ENCODE measurements at places on chromosomes 4 and X.

DNA sequence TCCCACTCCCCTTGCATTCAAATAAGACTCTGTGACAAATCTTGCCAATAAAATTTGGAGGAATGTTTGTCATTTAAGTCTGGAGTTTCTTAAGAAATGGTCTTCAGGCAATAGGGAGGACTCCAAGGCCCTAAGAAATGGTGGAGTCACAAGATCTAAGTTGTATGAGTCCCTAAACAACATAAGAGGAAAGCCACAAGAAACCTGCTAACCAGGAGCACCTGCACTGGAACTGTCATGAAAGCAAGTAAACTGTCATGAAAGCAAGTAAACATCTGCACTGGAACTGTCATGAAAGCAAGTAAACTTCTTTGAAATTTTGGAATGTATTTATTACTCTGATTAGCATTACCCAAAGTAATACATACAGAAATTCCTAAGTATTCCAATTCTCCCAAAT, 3.5 kb downstream of the CNOT6L start:
- DNase-seq = no peak

- DNase-seq = no peak
Measured at GRCh38 chr4:147864607-147865006, 132.7 kb downstream of the ARHGAP10 start.

- DNase-seq = no peak
Measured at GRCh38 chr4:142311916-142312315, 534.2 kb downstream of the INPP4B start.

- DNase-seq = no peak
Measured at GRCh38 chrX:126655061-126655460, 102.4 kb upstream of the DCAF12L1 start.

GRCh38 chr4:97144199-97144598, 999.1 kb downstream of the STPG2 start:
- DNase-seq = no peak

- no peak for DNase-seq
Measured at GRCh38 chr4:827209-828081, 1.5 kb upstream of the CPLX1 start.

DNA sequence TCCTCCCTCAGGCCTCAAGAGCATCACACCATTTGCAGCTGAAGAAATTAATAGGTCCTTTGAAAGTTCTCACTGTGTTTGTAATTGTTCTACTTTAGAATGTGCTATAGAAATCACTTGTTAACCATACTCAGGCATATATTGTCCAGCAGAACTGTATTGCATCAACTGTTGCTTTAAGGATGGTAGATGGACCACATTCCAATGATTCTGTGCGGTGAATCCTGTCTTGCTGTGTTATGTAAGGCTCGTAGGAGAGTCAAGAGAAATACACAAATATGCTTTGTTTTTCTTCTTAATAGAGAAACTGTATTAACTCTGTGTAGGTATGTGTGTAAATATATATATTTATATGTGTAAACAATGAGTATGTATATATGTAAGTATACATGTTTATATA, 6.3 kb upstream of the ADGRA3 start:
- DNase-seq = no peak

- no peak for DNase-seq
Measured at GRCh38 chrX:1506916-1507315, 30.1 kb downstream of the P2RY8 start.

DNA sequence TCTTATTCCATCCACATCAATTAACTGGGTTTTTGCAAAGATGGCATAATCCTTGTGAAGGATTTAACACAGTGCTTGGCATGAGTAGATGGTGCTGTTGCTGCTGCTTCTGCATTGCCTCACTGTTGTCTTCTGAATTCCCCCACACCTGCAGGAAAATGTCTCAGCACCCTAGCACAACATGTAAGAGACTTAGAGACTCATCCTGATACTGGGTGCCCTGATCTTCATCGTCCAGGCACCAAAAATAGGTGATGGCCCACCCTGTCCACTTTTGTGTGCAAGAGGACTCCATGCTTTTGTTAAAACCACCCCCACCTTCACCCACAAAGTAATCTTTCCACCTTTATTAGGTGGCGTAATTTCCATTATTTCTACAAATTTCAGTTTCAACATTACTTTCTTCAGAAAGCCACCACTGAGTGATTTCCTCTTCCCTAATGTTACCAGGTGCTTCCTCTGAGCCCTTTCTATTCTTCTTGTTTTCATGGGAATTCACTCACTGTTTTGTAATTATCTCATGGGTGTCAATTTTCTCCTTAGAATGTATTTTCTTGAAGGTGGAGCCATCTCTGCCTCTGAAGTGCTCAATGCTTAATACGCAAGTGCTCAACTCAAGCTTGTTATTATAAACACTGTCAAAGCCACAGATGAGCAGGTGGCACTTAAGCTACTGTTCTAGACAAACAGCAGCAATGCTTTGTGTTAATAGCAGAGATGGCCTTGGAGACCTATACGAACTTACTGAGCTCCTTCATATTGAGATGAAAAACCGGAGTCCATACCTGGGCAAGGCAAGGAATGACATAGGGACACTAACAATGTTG, 89.5 kb downstream of the HS3ST1 start:
- no peak for DNase-seq

DNA sequence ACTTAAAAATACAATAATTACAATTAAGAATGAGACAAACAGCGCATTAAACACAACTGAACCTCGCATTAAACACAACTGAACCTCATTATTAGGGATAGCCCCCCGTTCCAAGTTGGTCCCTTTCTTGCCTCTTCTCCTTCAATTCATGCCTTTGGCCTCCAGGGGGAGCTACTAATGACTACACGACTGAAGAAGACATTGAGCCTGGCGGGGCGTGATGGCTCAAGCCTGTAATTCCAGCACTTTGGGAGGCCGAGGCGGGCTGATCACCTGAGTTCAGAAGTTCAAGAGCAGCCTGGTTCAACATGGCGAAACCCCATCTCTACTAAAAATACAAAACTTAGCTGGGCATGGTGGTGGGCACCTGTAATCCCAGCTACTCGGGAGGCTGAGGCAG, 56.4 kb upstream of the NWD2 start:
- no peak for DNase-seq

DNA sequence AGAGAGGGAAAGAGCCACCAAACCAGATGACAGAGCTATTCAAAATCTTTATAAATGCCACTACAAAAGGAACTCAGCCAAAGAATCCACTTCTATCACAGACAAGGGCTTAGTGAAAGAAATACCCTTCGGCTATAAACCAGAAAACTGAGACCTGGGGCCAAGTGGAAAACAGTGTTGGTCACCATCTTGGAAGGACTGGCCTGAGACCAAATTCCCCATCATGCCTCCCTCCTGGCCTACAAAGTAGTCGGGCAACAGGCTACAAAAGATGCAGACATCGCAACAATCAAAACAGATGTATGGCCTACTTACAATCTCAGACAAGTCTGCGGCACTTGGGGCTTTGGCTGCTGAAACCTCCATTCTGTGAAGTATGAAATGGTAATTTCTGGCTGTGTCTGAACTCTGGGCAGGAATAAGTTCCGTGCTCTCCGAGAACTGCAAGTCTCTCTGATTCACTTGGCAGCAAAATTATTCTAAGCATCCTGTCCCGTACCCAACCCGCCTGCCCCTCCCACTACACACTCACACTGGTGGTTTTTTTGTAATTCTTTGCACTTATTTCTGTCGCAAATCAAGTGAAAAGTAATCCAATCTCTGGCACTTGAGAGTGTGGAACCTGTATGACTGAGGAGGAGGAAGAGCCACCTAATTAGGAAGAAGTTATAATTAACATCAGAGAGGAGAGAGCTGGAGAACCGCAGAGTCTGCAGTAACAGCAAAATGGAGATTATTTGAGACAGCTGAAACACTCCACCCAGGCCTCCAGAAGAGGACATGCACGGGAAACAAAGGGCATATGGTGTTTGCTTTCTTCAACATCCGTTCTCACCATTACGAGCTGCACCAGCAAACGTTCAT, 87.8 kb downstream of the SH3KBP1 start:
- no peak for DNase-seq

DNA sequence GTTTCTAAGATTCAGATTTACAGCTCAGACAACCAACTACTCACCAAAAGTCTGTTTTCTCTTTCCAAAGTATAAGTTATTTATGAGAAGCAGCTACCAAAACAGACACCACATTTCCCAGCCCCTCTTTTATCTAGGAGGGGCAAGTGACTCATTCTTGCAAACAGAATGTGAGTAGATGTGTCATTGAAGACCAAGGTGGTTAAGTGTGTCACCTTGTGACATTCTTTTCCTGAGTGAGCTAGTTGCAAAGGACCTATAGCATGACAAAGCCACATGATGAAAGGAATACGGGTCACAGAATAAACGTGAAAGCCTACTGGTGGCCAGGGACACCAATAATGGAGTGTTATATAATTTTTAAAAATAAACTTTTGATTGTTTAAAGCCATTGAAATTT, 50.0 kb downstream of the SLC7A11 start:
- no peak for DNase-seq

DNA sequence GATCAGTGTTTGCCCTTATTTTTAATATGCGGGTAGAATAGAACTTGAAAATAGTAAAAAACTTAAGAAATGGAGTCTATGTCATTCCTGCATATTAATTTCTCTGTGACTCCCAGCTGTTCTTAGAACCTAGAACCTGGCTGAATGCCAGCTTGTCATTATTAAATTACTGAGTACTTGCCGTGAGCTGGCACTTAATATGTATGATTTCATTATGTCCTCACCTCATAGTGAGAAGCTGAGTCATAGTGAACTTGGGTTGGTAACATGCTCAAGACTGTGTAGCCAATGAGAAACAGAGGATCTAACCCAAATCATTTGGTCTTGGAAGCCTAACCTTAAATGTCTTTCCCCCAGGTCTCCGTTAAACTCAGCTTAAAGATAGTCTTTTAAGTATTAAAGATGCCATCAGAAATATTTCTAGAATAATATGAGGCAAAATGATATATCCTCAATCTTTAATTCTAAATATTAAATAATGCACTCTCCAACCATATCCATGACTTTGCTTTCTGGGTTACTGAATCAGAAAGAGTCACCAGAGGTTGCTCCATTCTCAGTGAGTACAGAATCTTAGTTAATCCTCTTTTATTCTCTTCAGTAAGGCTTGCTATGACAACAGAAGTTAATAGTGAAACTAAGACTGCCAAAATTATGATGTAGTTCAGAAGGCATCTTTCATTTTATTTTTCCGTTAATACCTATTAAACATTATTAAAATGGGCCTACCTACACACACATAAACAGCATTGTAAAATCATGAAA, 58.6 kb upstream of the TLL1 start:
- DNase-seq = no peak

DNA sequence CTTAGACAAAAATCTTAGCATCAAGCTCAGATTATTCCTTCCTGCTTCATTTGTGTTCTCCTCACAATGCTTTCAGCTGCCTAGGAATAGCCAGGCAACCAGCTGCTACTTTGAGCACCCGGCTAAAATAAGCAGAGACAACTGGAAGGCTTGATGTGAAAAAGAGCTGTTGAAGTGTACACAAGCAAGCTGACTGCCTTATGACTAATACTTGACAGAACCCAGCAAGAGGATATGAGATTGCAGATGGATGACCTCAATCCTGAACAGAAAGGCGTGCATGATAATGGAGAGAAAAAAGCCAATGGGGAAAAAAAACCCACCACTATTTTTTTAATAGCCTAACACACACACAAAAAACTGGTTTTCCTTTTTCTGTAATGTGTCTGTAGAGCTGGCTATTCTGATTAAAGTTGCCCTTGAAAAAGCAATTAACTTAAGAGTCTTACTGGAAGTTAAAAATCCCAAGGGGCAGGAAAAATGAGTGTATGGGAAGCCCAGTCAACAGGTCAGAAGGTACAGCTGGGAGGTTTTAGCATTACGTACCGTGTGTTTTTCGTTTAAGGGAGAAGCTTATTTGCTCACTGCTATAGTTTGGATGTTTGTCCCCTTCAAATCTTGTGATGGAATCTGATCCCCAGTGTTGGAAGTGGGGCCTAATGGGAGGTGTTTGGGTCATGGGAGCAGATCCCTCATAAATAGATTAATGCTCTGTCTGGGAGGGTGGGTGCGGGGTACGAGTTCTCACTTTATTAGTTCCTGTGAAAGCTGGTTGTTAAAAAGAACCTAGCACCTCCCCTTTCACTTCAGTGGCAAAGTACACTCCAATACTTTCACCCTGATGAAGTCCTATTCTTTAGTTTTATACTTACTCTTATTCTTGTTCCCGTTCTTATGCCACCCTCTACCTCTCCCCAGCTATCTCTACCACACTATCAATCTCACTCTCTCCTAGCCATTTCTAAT, 37.1 kb upstream of the HERC6 start:
- DNase-seq = no peak

- DNase-seq = no peak
Measured at GRCh38 chr4:5041699-5042098, 9.6 kb upstream of the STK32B start.

- no peak for DNase-seq
Measured at GRCh38 chr4:140296335-140297220, 76.9 kb upstream of the SCOC start.

DNA sequence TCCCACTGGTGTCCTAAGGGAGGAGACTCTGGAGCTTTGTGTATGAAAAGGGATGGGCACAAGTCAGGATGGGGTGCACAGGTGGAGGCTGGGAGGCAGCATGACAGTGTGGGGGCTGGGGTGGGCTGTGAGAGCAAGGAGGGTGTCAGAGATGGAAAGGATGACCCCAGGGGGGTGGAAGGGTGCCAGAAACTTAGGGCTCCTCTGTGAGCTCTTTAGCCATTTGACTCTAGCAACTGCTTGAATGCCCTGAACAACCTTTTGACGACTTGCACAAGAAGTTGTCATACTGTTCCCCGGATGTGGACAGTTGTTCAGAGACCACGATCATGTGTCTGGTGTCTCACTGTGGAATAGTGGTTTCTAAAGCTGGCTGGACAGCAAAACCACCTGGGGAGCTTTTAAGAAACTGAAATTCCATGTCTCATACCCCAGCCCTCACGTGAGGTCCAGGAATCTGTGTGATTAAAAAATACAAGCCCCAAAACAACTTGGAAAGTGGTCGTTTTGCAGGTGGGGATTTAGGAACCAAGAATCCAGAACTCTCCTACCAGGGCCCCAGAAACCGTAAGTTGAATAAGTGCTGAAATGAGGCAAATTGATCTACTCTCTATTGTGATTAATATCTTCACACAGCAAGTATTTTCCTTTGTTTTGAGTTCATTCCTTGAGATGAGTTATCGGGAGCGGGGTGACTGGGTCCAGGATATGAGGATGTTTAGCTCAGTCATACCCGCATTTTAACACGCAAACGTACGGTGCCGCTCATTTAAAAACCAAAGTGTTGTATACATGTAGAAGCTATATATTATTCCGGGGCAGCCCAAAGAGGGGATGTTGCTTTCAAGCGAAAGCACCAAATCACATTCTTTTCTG, 3.4 kb downstream of the RHOH start:
- DNase-seq = no peak

GRCh38 chr4:144356941-144357381, 216.4 kb upstream of the GYPA start:
- DNase-seq = no peak

DNA sequence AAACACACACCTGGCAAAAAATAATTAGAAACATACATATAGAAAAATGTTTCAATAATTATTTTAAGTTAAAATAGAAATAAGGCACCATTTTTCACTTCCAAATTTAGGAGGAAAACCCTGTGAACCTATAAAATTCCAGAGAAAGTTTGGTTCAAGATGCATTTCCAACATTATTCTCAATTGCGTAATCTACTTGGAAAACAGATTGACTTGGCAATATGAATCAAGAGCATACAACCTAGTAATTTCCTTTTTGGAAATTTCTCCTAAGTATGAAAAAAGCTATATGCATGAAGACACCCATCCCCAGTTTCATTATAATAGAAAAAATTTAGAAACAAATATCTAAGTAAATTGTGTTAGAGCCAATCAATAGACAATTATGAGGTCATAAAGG, 242.9 kb downstream of the IQCM start:
- no peak for DNase-seq
